ENCODE measurements at places on chromosomes 2 and 18. TPM values are rescaled to one million over a fixed set of nuclear protein-coding genes. Genes with fewer than 3 reads are reported as not detected.

- DNase-seq, result no peak
These were observed 159.3 kb downstream of the CYRIA start for GRCh38 chr2:16506366-16506765.

- DNase-seq, result no peak
These were observed 67.9 kb downstream of the BIRC6 start for GRCh38 chr2:32424739-32425138.

DNA sequence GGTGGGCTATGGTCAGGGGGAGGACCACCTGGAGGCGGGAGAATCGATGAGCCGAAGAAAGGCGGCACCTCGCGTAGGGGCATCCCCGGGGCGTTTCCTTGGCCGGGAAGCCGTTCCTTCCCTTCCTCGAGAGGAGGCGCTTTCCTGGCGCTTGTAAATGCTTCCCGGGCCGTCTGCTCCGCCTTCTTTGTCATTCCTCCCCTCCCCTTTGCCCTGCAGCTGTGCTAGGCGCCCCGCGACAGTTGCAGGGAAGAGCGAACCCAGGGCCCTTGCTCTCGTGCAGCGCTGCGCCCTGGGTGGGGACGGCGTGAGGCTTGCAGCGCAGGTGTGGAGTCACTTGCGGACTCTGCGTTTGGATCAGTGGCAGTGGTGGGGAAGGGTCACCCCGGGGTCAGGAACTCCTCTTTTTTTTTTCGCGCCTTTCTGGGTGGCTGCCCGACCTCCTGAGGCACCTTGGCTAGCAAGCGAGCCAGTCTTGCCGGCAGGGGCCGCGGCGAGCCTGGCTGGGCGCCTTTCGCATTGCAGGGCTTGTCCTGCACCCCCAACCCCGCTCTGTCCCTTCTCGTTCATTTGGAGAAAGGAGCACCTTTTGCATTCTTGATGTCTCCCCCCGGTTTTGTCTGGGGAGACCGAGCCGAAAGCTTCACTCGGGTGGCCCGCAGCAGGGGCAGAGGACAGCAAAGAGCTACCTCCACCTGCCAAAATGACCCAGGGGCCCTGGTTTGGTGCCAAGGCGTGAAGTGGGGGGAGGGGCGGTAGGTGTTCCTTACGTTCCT is 858 bp downstream of the KCNS3 start:
- no peak for DNase-seq

DNA sequence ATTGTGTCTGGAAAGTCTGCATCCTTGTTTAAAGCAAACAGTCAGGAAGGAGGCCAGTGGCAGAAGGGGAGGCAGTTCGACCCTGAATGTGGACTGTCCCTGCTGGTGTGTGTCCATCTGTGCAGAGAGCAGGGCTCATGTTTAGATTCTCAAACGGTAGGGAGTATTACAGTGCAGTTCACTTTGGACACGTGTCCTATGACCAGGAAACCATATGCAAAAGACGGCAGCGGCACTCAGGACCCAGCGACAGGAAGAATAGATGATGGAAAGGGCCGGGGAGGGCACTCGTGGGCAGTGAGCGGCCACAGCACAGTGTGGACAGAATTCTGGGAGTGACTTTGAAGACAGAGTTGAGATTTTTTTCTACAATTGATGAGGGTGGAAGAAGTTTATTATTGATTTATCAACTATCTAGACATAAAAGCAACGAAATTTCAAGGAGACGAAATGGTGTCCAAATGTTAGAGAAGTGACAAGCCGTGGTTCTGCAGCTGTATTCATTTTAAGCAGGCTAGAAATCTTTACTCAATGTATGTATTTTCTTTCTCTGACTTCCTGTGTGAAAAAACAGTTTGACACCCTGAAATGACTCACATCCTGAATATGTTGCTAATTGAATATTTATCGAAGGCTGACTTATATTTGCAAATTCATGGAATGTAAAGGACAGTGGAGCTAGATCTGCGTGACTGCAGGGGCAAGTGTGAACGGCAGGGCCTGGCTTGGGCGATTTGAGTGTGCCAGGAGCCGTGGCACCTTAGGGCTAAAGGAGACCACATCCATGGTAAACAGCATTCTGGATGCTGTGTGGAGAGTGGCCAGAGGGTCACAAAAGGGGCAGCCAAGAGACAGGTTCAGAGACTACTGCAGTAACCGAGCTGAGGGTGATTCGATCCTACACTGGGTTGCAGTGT is 214.2 kb downstream of the PTGR3 start:
- no peak for DNase-seq

Gene SCYGR5
- total RNA-seq, result not detected

Data from T-cell (primary cell).